ENCODE measurements at places on chromosomes 12 and 14. TPM values are rescaled to one million over a fixed set of nuclear protein-coding genes. Genes with fewer than 3 reads are reported as not detected.

DNA sequence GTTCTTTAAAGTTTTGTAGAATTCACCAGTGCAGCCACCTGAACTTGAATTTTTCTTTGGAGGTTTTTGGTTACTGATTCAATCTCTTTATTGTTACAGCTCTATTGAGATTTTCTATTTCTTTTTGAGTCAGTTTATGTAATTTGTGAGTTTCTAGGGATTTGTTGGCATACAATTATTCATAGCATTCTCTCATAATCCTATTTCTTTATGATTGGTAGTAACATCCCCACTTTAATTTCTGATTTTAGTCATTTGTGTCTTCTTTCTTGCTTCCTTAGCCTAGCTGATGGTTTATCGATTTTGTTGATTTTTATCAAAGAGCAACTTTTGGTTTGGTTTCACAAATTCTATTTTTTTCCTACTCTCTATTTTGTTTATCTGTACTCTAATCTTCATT, 17.9 kb upstream of the BBS10 start:
- DNase-seq: no peak

- DNase-seq: no peak
Observed at GRCh38 chr14:58288106-58288792, 10.1 kb upstream of the ARID4A start.

GRCh38 chr12:109820816-109821381, 12.3 kb downstream of the TRPV4 start:
- no peak for DNase-seq

The CEP170B gene
- 6.1 TPM for total RNA-seq

DNA sequence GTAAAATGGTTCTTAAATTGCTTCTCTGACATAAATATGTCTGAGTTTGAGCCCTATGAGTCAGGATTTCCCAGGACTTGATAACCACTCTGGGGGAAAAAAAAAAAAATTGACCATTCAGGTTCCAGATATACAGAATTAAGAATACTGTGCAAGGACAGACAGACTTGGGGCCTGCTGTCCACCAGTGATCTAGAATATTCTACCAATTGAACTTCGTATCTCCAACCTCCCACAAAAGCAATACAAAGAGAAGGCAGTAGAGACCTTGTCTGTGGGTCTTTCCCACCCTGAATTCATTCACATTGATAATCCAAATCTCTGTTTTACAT, 4.1 kb downstream of the SINHCAF start:
- no peak for DNase-seq

- no peak for DNase-seq
Observed at GRCh38 chr14:78248501-78249090, 78.4 kb downstream of the NRXN3 start.

GRCh38 chr12:89752341-89752740, 43.7 kb upstream of the ATP2B1 start:
- DNase-seq: no peak

- peak; percentile 35 for DNase-seq
Observed at GRCh38 chr14:96424109-96424989, 32.4 kb downstream of the AK7 start.

The KCNJ8 gene
- not detected for total RNA-seq

- DNase-seq: no peak
Observed at GRCh38 chr14:51644217-51644933, 7.3 kb upstream of the FRMD6 start.

The CDH24 gene
- total RNA-seq: 1.5 TPM

DNA sequence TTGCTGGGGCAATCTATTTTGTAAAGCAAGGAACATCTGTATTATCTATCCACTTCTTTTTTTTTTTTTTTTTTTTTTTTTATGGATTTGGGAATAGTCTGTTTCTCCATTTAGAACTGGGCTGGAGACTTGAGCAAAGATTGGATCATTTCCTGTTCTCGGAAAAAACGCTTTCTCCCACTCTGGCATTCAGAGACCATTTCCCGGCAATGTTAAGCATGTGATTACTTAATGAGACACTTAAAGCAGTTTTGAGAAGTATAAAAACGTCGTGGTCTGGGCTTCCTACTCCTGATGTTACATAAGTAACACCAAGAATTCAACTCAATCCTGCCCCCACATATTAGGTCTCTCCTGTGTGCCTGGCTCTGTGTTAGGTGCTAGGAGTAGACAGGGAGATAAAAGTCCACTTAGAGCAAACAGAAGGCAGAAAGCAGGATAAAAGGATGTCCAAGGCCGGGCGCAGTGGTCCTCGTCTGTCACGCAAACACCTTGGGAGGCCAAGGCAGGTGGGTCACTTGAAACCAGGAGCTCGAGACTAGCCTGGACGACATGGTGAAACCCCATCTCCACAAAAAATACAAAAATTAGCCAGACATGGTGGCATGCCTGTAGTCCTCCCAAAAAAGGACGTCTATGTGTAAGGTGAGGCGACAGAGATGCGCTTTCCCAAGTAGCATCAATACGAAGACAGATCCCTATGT, 152.1 kb upstream of the GSC start:
- DNase-seq: no peak

The SLC25A21 gene
- total RNA-seq: not detected

- DNase-seq: no peak
Observed at GRCh38 chr12:88784166-88784565, 203.9 kb upstream of the KITLG start.

- DNase-seq: peak; percentile 68
Observed at GRCh38 chr14:75906680-75907280, 75.0 kb downstream of the TGFB3 start.

DNA sequence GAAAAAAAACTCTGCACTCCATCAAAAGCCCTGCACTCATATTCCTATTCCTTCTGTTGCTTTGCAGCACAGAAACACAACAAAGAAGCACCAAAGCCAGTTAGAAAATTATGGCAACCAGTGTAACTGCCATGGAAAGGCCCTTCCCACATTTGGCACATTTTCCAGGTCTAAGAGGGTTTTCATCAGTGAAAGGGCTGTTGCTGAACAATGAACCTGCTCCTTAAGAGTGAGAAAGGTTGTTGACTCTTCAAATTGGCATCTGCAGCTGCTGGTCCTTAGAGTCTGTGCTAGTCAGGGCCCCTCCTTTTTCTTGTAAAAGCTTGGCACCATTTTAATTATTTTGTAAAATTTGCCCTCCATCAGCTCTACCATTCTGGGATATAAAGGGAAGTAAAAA, 378.7 kb upstream of the KITLG start:
- no peak for DNase-seq

- no peak for DNase-seq
Observed at GRCh38 chr14:73663548-73664212, 18.9 kb downstream of the DNAL1 start.

The CCDC184 gene
- total RNA-seq: 0.17 TPM
